ENCODE measurements at places on chromosomes 2 and 18.

DNA sequence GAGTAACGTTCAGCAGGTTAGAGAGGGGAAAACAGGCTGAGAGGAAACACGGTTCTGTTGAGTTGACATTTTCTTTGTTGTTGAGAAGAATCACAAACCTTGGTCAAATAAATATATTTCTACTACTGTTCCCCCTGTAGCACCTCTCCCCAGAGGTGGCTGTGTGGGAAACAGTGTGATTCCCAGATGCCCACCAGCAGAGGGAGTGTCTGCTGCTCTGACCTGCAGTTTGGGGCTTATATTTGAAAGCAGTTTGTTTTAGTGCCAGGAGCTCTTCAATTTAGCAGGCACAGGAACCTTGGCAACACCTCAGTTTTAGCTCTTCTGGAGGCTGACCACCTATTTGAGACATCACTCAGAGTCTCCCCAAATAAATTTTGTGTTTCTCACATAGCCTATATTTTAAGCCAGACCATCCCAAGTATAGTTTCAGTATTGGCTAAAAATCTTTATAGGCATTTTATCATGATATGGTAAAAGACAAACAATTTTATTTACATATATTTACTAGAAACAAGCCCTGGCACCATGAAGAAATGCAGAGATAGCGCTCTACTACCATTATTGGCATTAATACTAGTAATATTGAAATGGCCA lies 75.7 kb downstream of the PIK3C3 start:
- peak; percentile 26 for DNase-seq

DNA sequence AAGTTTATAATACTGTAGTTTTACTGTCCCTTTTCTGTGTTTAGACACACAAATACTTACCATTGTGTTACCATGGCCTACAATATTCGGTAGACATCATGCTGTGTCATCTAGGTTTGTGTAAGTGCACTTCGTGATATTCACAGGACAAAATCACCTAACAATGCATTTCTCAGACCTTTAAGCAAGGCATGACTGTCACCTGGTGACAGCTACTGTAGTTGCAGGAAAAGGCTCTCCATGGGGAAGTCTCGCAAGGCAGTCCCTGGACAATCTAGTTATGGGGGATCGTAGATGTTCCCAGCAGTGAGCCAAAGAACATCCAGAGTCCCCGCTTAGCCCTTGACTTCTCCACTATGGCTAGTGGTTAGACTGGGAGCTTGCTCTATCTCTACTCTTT lies 73.1 kb downstream of the EIF2AK3 start:
- no peak for DNase-seq

GRCh38 chr2:211837706-211838105 lies 700.9 kb downstream of the ERBB4 start:
- DNase-seq, result no peak

DNA sequence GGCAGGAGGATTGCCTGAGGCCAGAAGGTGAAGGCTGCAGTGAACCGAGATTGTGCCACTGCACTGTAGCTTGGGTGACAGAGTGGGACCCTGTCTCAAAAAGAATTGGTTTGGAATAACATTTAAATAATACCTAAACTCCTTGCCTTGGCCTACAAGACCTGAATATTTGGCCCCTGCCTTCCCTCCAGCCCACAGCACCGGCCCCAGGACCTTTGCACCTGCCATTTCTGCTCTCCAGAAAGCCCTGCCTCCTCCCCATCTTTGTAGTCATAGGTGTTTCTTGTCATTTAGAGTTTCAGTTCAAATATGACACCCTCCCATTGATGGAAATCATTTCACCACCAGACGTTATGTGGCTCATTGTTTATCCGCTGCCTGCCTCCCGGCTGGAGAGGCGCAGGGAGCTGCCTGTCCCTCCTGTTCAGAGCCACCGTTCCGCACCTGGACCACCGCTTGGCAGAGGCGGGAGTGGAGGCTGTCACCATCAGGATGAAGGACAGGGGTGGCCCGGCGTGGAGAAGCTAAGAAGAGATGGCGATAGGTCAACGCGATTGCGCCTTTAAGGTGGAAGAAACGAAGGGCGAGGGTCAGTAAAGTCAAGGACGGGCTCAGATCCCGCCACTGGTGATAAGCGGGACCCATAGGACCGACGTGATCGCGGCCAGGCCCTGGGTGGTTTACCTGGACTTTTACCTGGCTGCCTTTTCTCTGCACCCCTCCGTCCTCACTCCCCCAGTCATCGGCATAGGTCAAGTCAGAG lies 638 bp upstream of the LPIN1 start:
- no peak for DNase-seq

DNA sequence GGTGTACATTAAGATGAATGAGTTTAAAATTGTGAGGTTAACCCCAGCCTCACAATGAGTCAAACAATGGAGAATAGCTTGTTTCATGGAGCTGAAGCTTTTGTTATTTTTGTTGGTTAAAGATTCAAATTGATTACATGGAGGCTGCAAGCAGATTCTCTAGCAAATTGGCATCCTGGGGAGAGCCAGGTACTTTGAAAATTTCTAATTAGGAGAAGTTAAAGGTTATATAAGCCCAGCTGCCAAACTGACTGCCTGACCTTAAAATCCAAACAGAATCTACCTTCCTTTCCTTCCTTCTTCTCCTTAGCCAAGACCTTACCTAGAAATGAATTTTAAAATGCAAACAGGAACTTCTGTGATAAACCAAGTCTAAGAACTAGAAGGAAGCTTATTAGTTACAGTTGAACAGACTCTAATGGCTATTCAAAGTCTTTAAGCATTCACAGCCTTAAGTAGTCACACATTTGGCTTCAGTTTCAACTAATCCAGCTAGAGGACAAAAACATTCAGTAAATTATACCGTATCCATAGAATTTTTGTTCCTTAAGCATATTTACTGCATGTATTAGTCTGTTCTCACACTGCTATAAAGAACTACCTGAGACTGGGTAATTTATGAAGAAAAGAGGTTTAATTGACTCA lies 31.5 kb upstream of the PGAP1 start:
- no peak for DNase-seq

DNA sequence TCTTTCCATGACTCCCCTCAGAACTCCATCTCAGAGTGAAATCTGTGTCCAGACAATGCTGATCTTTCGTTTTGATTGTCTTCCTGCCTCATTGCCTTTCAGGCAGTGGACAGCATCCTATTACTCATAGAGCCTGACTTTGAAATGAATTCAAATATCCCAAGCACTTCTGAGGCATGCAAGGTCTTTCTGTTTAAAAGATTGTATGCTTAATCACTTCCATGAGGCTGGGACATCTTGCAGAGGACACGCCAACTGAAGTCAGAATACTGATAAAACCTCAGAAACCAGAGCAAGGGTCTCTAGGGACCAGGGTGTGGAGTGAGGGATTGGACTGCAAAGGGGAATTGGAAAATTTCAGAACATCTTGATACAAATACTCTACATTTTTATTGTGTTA lies 836.5 kb upstream of the ID2 start:
- no peak for DNase-seq

DNA sequence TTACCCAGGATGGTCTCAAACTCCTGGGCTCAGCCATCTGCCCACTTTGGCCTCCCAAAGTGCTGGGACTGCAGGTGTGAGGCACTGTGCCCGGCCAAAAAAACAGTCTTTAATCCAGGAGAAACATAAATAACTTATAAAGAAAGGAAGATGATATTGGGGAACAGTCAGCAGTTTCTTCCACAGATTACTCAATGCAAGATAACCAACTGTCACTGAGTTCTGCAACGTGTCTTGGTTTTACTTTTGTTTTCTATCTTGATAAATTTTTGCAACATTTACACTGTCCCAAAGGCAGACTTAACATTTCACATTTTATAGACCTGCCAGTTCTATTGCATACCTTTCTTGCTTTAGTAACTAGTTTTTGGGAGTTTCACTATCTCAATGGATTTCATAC lies 71.1 kb downstream of the ANKRD44 start:
- no peak for DNase-seq

- DNase-seq, result no peak
Observed at GRCh38 chr2:53473775-53474311, 293.8 kb upstream of the CHAC2 start.

- no peak for DNase-seq
Observed at GRCh38 chr2:106825161-106825560, 60.8 kb downstream of the ST6GAL2 start.

DNA sequence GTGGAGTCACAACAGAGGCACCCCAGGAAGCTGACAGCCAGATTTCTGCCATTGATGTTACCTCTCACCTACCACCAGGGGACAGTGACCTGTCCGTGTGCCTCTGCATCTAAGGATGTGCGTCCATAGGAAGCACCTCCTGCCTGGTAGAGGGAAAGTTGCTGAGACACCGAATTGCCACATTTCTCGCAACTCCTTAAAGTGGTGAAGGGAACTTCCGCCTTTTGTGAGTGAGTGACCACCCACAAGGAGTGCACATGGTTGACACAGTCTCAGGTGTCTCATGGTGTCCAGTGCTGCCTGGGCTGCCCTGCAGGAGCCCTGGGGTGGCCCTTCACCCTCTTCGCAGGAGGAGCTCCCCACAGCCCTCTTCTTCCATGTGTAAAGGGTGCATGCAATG lies 201.8 kb downstream of the GBX2 start:
- peak; percentile 33 for DNase-seq

DNA sequence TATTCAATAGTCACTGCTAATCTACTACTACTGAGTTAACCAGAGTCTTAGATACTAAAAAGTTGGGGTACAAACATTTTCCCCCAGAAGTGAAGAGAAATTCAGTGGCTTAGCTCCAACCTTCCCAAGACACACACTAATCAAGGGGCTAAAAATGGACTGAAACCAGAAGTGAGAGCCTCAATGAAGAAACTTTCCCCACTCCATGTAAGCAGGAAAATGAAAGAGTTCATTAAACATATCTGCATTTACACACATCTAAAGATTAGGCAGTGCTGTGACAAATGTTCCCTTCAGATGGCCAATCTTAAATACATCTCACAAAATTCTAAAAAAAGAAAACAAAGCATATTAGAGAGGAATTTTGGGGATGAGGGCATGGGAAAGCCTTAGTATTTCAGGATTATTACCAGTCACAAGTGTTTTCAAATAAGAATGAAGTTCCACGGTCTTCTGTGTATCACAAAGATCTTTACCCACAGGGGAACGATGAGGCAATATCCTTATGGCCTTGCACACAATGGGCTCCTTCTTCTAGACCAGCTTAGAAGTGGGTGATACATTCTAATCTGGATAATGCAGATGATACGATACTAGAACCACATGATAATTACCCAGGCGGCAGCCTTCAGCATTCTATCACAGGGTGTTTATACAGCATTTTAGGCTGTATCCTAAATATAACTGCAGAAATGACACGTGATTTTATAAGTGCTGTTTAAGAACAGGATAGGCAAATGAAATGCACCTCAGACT lies 17.1 kb downstream of the ANKRD44 start:
- DNase-seq, result no peak

- DNase-seq, result no peak
Observed at GRCh38 chr2:25606892-25607291, 66.5 kb downstream of the DTNB start.

DNA sequence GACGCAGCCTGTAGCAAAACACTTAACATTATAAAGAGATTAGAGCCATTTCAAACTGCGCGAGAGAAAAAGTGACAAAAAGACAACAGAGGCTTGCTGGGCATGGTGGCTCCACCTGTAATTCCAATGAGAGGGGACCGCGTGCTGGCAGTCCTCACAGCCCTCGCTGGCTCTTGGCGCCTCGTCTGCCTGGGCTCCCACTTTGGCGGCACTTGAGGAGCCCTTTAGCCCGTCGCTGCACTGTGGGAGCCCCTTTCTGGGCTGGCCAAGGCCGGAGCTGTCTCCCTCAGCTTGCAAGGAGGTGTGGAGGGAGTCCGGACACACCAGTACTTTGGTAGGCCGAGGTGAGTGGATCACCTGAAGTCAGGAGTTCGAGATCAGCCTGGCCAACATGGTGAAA lies 9.3 kb upstream of the IFIH1 start:
- DNase-seq, result no peak

- DNase-seq, result no peak
Observed at GRCh38 chr18:22605736-22606135, 188.0 kb upstream of the CTAGE1 start.

DNA sequence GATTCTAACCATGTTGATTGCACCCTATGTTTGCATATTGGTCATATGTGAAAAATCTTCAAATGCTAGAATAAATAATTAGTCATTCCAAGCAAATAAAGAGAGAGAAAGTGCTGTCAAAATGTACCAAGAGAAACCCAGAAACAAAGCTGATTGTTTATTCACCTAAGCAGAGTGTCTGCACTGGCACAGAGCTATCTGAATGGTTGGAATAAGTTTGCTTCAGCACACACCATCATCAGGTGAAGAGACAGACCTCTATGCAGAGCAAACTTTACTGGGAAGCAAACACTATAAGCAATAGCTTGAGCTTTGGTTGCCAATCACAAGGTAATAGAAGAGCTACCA lies 25.4 kb downstream of the DSG4 start:
- DNase-seq, result no peak

- DNase-seq, result no peak
Observed at GRCh38 chr2:210086930-210087329, 84.3 kb downstream of the KANSL1L start.

GRCh38 chr2:8587920-8588830 lies 93.7 kb upstream of the ID2 start:
- DNase-seq, result no peak

DNA sequence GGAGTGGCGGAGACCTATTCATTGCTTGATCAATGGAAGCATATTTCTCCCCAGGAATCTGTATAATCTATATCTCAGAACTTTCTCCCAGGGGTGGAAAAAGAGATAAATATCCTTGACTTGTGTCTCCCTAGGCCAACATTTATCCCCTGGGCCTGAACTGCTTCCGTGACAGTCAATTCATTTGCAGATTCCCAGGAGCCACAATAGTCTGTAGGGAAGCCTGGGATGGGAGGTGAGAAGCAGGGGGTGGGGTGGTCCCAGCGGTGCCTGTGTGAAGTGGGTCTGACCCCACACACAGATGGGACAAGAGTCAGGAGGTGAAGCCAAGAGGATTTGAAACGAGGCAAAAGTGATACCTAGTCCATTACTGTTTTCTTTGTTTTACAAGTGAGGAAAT lies 166.8 kb downstream of the DPP10 start:
- no peak for DNase-seq

- DNase-seq, result peak; percentile 4
Observed at GRCh38 chr2:175964195-175964594, 37.9 kb downstream of the LNPK start.

DNA sequence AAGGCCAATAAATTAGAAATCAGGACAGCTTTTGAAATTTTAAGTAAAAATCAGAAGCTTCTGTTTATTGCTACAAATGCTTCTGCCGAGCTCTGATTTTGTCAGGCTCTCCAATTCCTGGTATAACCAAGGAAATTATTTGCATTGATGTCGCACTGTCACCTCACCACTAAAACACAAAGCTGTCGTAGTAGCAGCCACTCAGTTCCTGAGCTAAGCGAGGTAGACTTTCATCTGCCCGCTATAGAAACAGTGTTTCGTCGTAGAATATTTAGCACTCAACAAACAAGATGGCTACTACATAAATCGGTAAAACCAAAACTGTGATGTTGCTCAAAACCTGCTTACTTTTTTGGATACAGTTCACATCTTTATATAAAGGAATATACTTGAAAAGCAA lies 141.3 kb upstream of the FOSL2 start:
- DNase-seq, result no peak

- no peak for DNase-seq
Observed at GRCh38 chr2:64398516-64399129, 55.3 kb upstream of the LGALSL start.

All from HuH-7 (cell line).